ENCODE measurements at places on chromosomes 7 and 10.

GRCh38 chr10:90354914-90355313, 502.9 kb downstream of the HTR7 start:
- no peak for DNase-seq

GRCh38 chr7:4895766-4896165, 12.2 kb upstream of the RADIL start:
- no peak for DNase-seq

DNA sequence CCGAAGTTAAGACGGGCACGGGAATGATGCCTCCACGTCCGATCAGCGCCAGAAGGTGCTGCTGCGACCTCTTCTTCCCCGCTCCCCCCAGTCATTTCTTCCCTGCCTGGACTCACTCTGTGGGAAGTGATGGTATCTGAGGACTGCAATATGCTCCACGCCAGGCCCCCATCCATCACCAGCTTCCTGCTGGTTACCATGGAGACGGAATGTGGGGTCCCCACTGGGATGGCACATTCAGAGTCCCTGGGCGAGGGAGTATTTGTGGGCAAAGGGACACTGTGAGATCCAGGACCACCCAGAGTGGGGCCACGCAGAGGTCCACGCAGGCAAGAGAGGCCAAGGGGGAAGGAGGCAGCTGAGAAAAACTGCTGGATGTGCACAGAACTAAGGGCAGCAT, 39.7 kb downstream of the CARD11 start:
- DNase-seq: no peak

DNA sequence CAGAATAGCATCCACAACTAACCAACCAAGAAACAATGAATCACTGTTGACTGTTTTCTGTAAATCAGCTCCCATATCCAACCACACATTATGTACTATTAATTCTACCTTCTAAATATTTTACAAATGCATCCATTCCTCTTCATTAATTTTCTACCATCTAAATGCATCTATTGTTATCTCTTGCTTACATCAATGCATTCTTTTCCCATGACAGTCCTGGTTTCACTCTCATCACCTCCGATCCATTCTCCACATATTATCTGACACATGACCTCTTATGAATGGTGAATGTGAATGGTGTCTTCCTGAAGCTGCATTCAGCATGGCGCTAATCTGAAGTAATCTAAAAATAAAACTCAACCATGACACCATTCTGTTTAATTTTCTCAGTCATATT, 153.8 kb upstream of the CALCR start:
- no peak for DNase-seq

DNA sequence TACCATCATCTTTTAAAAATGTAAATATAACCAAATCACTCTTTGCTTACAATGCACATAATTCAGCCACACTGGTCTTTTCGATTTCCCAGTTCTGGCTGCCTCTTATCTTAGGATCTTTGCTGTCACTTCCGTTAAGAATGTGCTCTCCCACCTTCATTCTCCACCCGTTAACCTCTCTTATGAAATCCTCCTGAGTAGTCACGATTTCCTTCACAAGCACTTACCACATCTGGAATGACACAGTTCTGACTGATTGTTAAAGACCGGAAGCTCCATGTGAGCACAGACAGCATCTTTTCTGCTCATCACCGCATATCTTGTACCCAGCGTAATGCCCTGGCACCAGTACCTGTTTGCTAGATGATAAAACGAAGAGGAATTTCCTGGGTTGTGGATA, 84.3 kb downstream of the CUL2 start:
- no peak for DNase-seq

- no peak for DNase-seq
Measured at GRCh38 chr10:77139252-77140160, 498.1 kb downstream of the KCNMA1 start.

Data from stimulated activated naive B cell treated with anti-CD40 and anti-IgM and Interleukin-4, amounts not matched to agents 10 μg/mL and 1 μg/mL and 100 μg/mL, for 72 hours (primary cell).